Activated CD4-positive, alpha-beta T cell treated with anti-CD3 and anti-CD28 coated beads, Interleukin-2, amount 50 U/mL, for 4 hours (primary cell): ENCODE measurements at places on chromosomes 16 and 17.

DNA sequence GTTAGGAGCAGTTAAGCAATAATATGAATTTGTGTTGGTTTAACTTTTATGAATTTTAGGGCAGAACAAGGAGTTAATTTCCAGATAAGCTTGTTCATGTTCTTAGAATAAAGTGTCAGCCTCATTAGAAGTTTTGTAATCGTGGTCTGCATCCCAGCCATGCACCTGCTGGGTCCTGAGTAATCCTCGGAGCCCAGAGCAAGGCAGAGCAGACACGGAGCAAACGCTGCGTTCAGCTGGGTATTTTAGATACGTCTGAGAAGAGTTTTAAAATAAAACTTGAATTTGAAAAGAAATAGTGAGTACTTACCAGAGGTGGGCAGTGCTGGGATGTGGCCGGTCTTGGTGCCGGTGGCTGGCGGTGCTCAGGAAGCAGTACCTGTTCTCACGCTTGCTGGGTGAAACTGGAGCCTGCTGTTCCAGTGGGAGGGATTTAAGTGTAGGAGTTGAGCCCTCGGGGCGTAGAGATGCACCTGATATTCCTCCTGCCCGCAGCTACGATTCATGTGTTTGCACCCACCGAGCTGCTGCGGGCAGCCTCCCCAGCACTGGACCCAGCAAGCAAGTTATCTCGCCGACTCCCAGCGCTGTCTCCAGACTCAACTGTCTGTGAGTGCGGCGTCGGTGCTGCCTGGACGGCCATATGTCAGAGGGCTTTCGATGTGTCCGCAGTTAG, at the start of gene ZNF750:
Gene ZNF750 (minus strand): TSS at position 406 of the 676 bp plus-strand sequence. CDS start 7,568 bp downstream, outside the sequence.
- DNase-seq: no peak

DNA sequence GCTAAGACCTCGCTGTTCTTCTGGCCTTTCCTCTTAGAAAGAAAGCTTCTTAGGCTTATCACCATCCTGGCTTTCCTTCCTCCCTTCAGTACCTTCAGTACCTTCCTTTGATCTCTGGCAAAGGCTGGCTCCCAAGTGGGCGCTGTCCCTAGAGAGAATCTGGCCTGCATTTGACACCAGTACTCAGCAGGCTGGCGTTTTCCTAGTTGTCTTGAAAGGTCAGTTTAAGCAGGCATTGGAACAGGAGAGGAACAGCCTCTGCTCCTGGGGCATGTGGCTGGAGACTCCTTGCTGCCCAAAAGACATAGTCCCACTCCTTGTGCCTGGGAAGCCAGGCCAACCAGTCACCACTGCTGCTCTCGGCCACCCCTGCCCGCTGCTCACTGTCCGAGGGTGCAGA, 34.1 kb downstream of the TMEM238L start:
- no peak for DNase-seq

- no peak for DNase-seq
Measured at GRCh38 chr16:81566086-81567007, 121.7 kb downstream of the CMIP start.

- DNase-seq: no peak
Measured at GRCh38 chr17:12422651-12423050, 243.0 kb upstream of the MYOCD start.

GRCh38 chr17:65062171-65062915, 5.8 kb upstream of the GNA13 start:
- DNase-seq: no peak

DNA sequence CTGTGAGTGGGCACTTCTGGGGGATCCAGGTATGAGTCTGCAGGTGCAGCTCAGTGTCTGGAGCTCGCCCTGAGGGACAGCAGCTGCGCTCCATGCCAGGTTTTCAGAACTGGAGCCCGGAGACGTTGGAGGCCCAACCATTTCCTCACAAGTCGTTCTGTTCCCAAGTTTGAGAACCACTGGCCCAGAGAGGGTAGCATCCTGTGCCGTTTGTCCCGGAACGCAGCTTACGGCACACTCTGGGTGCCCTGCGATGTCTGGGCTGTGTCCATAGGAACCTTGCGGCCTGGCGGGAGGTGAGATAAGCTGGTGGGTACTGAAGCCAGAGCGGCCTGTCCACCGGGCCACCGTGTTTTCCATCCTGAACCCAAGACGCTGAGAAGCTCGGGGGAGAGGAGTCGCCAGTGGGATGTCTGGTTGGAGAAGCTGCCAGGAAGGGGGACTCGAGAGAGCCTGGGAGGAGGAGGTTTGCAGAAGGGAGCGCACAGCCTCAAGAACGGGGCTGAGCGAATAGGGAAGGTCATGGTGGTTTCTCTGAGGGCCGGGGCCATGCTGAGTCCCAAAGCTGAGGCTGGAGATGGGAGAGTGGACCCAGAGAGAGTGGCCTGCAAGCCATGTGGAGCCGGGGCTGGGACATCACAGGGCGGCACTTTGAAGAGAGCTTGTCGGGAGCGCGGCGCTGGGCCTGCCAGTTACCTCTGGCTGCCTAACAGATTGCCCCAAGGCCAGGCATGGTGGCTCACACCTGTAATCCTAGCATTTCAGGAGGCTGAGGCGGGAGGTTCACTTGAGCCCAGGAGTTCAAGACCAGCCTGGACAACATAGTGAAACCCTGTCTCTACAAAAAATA, 211.0 kb upstream of the GSE1 start:
- DNase-seq: no peak
